ENCODE measurements at places on chromosomes 3 and 15. TPM values are rescaled to one million over a fixed set of nuclear protein-coding genes. Genes with fewer than 3 reads are reported as not detected.

DNA sequence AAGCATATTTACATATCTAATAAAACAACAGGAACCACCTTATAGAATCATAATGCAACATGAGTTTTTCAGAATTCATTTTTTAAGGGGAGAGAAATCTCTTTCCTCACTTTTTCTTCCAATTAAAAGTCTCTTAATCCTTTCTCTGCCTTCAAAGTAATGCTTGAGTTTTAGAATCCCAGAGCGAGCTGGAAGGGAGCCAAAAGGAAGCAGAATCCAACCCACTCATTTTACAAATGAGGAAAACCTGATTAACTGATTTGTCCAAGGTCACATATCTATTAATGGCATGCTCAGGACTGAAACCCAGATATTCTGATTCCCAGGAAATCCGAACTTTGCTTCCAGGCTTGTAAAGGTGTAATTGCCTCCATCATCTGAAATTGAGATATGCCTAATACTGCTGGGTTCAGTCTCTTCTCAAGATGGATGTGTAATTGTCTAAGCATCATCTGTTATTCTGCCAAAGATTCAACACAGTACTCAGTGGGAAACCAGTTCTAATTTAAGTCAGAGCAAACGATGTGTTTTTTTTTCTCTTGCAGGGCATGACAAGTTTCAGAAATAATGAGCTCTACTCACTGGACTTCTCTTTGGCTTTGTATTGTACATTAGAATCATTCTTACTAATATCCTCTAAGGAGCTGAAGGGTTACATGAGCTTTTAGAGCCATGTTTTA is 481.4 kb upstream of the CFAP20DC start:
- no peak for DNase-seq
- H3K4me3 ChIP-seq: no peak overlapping the region
- no peaks in the 10 kb centered on the region for H3K36me3 ChIP-seq
- H3K27ac ChIP-seq: no peak overlapping the region

- H3K4me3 ChIP-seq: no peak overlapping the region
- H3K36me3 ChIP-seq: no peaks in the 10 kb centered on the region
- no peak for DNase-seq
- no peaks in the 10 kb centered on the region for H3K27me3 ChIP-seq
Measured at GRCh38 chr15:46523701-46524100, 888.9 kb downstream of the SQOR start.

DNA sequence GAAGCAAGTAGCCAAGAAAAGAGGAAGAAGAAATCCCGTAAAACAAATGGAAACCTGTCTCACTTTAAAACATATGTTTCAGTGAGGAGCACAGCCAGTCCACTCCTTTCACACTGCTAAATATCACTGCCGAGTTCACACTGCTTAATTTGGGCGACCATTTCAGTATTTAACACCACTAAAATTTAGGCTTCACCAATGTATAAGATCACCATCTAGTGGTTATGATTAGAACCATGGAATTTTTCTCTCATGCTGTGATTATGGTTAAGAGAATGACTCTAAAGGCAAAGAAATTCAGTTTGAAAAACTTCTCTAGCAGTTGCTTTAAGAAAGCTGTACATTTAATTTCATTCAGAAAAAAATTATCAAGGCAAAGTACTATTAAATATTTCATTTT is 16.6 kb downstream of the SLC4A7 start:
- no peaks in the 10 kb centered on the region for H3K4me1 ChIP-seq
- DNase-seq: no peak
- no peaks in the 10 kb centered on the region for H3K27me3 ChIP-seq
- no peak overlapping the region for H3K4me3 ChIP-seq
- H3K27ac ChIP-seq: no peak overlapping the region
- no peaks in the 10 kb centered on the region for H3K36me3 ChIP-seq

DNA sequence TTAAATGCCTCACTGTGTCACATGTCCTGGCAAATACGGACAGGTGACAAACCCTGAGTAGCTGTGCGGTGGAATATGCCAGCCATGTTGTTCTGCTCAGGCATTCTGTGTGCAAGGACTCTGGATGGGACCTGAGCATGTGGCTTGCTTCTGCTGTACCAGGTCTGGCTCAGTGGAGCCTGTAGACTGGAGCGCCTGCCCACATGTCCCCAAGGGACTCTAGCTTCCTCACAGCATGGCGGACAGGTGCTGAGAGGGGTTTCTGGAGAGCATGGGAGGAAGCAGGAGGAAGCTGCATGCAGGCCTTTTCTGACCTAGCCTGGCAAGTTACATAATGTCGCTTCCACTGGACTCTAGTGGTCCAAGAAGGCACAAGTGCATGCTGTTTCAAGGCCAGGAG is 96.3 kb downstream of the PLXNA1 start:
- no peak for DNase-seq
- no peaks in the 10 kb centered on the region for H3K36me3 ChIP-seq
- H3K27me3 ChIP-seq: no peaks in the 10 kb centered on the region

- no peak overlapping the region for H3K4me3 ChIP-seq
- no peak for DNase-seq
- no peaks in the 10 kb centered on the region for H3K27me3 ChIP-seq
Measured at GRCh38 chr3:120102674-120103073, 8.4 kb upstream of the GSK3B start.

DNA sequence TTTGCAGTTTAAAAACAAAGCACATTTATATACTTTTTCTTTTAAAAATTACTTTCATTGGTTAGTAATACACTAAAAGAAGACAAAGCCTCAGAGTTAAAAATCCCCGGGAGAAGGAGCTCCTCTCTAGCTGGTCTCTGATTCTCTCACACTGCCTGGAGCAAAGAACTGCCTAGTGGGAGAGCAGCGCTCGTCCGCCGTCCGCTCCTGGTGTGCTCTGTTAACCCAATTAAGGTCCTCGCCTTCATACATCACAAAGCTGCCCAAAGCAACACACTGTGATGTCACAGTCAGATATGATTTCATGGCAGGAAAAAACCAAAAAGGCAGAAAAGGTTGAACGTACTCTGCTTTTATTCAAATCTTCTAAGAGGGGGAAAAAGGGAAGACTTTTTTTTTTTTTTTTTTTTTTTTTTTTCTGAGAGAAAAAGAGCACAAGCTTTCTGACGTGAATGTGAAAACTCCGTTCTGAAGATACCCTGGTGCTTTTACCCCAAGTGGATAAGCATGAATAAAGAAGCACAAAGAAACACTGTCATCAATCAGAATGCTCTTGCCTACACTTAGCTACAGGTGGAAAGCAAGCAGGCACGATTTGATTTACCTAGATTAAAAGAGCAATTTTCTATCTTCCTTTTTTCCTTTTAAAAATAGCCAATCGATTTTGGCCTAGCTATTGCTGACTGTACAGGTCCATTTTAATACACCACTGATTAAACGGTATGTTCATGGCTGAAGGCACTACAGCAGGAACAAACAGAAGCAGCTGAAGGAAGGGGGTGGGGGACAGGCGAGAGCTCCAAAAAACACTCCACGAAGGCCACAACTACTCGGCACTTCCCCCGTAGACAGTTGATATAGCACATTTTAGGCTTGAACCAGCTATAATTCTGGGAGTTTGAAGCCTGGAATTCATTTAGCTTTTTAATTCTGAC is 115.2 kb downstream of the TIGIT start:
- no peaks in the 10 kb centered on the region for H3K27me3 ChIP-seq
- H3K4me3 ChIP-seq: no peak overlapping the region
- H3K27ac ChIP-seq: no peak overlapping the region
- H3K4me1 ChIP-seq: peaks cover 26% of the 10 kb centered on the region

- H3K36me3 ChIP-seq: no peaks in the 10 kb centered on the region
- H3K27me3 ChIP-seq: no peaks in the 10 kb centered on the region
- H3K4me1 ChIP-seq: peaks cover 5% of the 10 kb centered on the region
Measured at GRCh38 chr3:149366941-149367840, 10.3 kb downstream of the TM4SF1 start.

DNA sequence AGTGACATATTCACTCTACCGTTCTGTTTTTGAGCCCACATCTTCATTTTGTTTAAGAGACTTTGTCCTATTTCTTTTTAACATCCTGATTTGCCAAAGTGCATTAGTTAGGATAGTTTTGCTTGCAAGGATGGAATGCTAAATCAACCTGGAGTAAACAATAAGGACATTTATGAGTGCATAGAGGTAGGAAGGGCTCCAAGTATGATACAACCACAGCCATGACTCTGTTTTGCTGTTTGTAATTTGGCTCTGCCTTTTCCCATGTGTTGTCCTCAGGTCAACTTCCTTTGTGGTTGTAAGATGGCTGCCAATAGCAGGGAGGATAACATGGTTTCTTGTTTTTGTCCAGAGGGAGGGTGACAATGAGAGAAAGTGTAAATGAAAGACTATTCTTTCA is 66.4 kb upstream of the GOLIM4 start:
- no peaks in the 10 kb centered on the region for H3K36me3 ChIP-seq
- no peak overlapping the region for H3K4me3 ChIP-seq
- no peak overlapping the region for H3K27ac ChIP-seq

DNA sequence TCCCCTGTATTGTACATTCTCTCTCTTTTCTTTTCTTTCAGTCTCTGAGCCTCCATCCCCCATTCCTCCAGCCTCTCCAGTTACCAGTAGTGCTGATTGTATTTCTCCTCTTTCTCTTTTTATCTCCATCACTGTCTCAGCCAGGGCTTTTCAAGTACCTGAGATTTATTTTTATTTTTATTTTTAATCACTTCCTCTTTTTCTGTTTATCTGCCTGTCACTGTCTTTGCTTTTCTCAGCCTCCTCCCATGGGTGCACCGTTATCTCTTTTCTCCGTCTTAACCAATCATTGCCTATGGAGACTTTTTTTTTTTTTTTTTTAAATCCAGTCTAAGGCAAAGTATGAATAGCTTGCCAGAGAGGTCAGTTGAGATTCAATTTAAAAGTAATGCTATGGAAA is 359.3 kb downstream of the GAP43 start:
- no peak overlapping the region for H3K4me3 ChIP-seq
- H3K27me3 ChIP-seq: no peaks in the 10 kb centered on the region
- H3K4me1 ChIP-seq: no peaks in the 10 kb centered on the region
- H3K27ac ChIP-seq: no peak overlapping the region
- no peak for DNase-seq

- no peaks in the 10 kb centered on the region for H3K4me1 ChIP-seq
- H3K27me3 ChIP-seq: no peaks in the 10 kb centered on the region
- no peak overlapping the region for H3K4me3 ChIP-seq
- H3K36me3 ChIP-seq: no peaks in the 10 kb centered on the region
Measured at GRCh38 chr3:171974986-171975837, 64.2 kb upstream of the FNDC3B start.

DNA sequence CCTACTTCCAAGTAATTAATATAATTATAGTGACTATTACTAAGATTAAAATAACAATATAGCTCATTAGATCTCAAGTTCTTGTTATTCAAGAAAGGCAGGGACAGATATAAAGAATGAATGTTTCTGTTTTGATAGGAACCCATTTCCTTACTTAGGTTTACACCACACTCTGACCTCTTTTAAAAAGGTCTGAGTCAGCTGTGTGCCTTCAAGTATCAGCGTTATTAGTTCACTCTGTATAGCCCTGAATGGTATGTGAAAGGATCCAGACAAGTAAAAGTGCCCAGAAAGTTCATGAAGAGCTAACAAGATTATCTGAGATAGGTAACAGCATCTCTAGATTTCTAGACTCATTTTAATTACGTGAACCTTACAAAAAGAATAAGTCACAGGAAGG is 28.9 kb downstream of the PDCD10 start:
- H3K27ac ChIP-seq: no peak overlapping the region
- peaks cover 7% of the 10 kb centered on the region for H3K36me3 ChIP-seq
- DNase-seq: no peak
- no peaks in the 10 kb centered on the region for H3K4me1 ChIP-seq
- no peak overlapping the region for H3K4me3 ChIP-seq

DNA sequence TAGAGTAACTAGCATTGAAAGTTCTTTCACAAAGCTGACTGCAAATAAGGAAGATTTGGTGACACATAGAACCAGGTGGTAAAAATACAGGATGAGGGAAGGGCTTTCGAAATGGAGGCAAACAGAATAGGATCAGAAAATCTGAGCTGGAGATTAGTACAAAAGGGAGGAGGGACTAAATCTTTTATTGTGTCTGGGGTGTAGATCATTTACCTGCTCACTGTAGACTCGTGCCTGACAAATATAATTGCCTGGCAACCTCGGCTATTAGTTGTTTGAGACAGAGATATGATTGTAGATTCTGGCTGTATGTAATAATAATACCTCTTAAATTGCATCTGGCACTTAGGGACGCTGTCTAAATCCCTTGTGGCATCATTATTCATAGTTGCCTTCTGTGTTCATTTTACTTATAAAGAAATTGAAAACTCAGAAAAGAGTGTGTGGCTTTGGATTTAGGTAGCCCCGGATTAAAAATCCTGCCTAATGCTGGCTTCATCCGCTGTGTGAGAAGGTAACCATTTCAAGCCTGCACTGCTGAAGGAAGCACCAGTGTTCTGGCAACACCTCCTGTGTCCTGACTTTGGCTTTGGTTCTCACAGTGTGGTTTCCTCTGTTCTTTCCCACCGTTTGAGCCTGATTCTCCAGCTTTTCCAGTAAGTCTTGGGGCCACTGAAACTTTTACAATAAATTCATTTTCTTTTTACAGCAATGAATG is 25.0 kb upstream of the GPR160 start:
- no peak for DNase-seq
- H3K4me3 ChIP-seq: no peak overlapping the region
- H3K4me1 ChIP-seq: no peaks in the 10 kb centered on the region
- no peaks in the 10 kb centered on the region for H3K27me3 ChIP-seq

GRCh38 chr3:4831580-4831950 is 147.7 kb upstream of the BHLHE40 start:
- H3K4me3 ChIP-seq: no peak overlapping the region
- H3K4me1 ChIP-seq: peaks cover 36% of the 10 kb centered on the region
- peak overlapping the region; percentile 91 for H3K27ac ChIP-seq
- no peak for DNase-seq
- H3K36me3 ChIP-seq: no peaks in the 10 kb centered on the region

GRCh38 chr3:155270485-155271342 is 22.8 kb downstream of the STRIT1 start:
- DNase-seq: no peak
- H3K36me3 ChIP-seq: no peaks in the 10 kb centered on the region

GRCh38 chr15:35038626-35039451 is 46.3 kb downstream of the NANOGP8 start:
- no peak for DNase-seq
- no peak overlapping the region for H3K27ac ChIP-seq

GRCh38 chr3:65880350-65880749 is 158.4 kb downstream of the MAGI1 start:
- no peak overlapping the region for H3K27ac ChIP-seq
- H3K4me3 ChIP-seq: no peak overlapping the region
- H3K27me3 ChIP-seq: no peaks in the 10 kb centered on the region
- no peak for DNase-seq

The ARL14 gene
- total RNA-seq: not detected

The CYP11A1 gene
- total RNA-seq: 5.7 TPM

The CAMK2N2 gene
- total RNA-seq: not detected

The JMJD7 gene
- total RNA-seq: 9.0 TPM

The PPP2R3A gene
- 13.0 TPM for total RNA-seq

The TMEM212 gene
- not detected for total RNA-seq

The SEMA7A gene
- total RNA-seq: 31.8 TPM

The C2CD4A gene
- 0.30 TPM for total RNA-seq

The RARRES1 gene
- total RNA-seq: 63.9 TPM

The ANKRD63 gene
- total RNA-seq: not detected

The SPTBN5 gene
- total RNA-seq: 19.0 TPM

The DPPA4 gene
- total RNA-seq: not detected

The MESP1 gene
- total RNA-seq: 8.4 TPM

All from tibial nerve (tissue), 4 donors.